Endothelial cell of umbilical vein (primary cell): ENCODE measurements at places on chromosomes 3 and 15.
A peak's percentile ranks its signal among the peaks of the same experiment; 100 is the strongest.

- no peak for DNase-seq
Measured at GRCh38 chr15:56366211-56366610, 985 bp downstream of the TEX9 start.

- no peak for DNase-seq
Measured at GRCh38 chr3:8599146-8599545, 45.5 kb downstream of the SSUH2 start.

DNA sequence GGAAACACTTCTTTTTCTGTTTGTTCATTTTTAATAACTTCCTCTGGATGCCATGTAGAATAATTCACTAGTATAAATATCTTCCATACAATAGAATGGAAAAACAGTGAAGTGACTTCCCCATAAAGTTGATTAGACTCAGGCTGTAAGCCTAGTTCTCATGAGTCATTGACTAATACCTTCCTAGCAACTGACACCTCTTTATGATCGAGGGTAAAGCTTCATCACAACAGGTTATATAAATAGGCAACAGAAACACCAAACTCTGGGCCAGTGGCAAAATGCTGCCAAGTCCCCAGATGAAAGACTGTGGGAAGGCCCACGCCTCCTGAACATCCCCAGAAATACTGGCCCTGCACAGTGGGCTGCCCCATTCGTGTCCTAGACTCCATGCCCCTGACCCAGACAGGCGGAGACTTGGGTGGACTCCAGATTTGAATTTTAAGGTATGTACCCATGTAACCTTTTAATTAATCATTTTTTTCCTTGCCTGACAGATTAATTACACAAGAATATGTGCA, 71.3 kb upstream of the TBC1D23 start:
- DNase-seq, result peak; percentile 67

DNA sequence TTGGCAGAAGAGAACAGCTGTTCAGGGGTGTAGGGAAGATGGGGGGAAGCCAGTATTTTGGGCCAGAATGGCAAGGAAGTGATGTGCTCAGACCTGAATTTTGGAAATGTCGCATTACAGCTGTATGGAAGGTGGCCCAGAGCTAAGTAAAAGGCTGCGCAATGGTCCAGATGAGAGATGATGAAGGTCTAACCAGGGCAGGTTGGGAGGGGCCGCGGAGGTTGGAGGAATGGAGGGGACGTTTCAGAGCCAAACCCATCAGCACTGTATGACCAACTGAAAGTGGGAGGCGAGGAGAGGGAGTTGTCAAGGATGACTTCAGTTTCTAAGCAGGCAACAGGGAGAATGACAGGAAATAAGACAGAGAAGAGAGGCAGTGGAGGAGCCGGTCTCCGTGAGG, 60.8 kb downstream of the ADCY5 start:
- no peak for DNase-seq

DNA sequence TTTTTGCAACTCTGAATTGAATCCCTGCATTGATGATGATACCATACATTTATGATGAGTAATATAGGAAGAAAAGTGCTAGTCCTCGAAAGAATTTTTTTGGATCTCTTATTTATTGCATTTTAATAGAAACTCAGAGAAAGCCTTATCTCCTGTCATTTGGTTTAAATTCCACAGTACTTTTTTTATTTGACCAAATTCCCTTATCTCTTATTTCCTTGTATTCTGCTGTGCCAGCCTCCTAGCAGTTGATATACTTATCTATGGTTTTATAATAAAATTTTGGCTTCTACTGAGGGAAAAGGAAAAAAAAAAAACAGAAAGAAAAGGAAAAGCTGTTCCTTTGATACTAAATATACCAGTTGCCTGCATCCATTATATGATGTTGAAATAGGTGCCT, 535.1 kb upstream of the NR2F2 start:
- DNase-seq, result no peak

DNA sequence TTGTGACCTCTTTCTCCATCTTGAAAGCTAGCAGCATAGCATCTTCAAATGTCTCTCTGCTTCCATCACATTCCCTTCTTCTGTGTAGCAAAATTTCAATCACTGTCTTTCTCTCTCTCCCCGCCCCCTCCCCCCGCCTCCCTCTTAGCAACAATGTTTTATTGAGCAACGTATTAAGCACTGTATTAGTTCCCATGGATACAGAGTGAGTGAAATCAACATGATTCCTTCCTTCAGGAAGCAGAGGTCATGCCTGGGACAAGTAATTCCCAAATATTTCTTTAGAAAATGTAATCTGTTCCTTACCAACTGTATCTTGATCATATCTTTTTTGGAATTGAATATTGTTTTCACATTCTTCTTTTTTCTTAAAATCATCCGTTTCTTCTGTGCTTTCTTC, 373.7 kb upstream of the NECTIN3 start:
- DNase-seq, result peak; percentile 64

GRCh38 chr3:159964166-159964973, 24.3 kb upstream of the IL12A start:
- DNase-seq, result peak; percentile 52

DNA sequence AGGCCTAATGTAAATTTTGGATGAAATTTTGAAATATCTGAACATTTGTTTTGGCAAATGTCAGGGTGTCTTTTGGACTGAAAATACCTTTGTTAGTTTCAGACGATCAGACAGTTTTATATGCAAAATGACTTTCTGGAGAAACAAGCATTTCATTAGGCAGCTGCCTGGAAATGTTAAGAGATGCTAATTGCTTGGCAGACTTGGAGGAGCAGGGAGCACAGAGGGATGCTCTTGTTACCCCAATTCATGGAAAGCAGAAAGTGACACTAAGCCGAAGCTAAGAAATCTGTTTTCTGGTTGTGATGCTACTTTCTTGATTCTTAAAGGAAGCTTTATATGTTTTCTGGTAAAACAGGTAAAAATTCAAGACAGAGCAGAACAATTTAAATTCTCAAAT, 204.3 kb upstream of the GBE1 start:
- DNase-seq, result no peak

- DNase-seq, result no peak
Measured at GRCh38 chr3:196003611-196004010, 78.3 kb downstream of the TFRC start.

DNA sequence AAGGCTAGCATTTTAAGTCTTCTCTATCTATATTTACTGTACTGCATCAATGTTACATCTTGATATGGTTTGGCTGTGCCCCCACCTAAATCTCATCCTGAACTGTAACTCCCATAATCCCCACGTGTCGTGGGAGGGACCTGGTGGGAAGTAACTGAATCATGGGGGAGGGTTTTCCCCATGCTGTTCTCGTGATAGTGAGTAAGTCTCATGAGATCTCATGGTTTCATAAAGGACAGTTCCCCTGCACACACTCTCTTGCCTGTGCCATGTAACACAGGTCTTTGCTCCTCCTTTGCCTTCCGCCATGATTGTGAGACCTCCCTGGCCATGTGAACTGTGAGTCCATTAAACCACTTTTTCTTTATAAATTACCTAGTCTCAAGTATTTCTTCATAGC, 161.5 kb downstream of the TBC1D5 start:
- no peak for DNase-seq

DNA sequence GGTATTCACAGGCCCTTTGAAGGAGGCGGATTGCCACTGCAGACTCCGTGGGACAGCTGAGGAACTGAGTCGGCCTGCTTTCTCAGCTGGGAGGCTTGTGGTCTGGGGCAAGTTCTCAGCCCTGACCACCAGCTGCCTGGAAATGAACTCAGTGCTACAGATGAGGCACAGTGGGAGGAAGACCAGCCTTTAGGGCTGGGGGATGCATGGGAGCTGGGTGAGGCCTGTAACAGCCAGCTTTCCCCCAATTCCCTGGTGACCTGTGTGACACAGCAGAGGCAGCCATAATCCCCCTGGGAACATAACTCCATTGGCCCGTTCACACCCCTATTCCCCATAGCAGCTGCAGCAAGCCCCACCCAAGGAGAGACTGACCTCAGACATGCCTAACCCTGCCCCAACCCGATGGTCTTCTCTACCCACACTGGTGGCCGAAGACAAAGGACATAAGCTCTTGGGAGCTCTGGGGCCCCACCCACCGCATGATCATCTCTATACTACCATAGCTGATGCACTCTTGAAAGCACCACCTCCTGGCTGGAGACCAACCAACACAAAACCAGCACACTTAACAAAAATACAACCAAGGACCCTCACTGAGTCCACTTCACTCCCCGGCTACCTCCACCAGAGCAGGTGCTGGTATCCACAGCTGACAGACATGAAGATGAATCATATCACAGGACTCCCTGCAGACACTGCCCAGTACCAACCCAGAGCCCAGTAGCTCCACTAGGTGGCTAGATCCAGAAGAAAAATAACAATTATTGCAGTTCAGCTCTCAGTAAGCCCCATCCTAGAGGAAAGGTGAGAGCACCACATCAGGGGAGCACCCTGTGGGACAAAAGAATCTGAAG, 24.9 kb downstream of the ZMAT3 start:
- no peak for DNase-seq

GRCh38 chr15:64351265-64351664, 4.7 kb downstream of the CSNK1G1 start:
- peak; percentile 42 for DNase-seq

- DNase-seq, result no peak
Measured at GRCh38 chr3:107408513-107408912, 31.3 kb downstream of the CCDC54 start.

DNA sequence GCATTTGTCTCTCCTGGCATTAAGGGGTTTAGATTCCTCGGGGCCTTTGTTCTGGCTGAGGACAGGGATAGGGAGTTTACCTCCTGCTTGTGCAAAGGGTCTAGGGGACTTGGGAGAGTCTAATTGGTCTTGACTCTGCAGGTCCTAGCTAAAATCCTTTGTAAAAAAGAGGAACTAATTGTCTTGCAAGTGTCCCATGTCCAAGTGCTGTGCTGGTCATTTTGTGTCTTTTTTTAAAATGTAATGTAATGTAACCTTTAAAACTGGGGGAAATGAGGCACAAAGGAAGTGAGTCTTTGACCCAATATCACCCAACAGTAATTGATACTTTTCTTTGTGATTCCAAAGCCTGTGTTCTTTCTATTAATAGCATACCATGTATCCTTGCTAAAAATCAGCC, 14.9 kb upstream of the C3orf80 start:
- no peak for DNase-seq

DNA sequence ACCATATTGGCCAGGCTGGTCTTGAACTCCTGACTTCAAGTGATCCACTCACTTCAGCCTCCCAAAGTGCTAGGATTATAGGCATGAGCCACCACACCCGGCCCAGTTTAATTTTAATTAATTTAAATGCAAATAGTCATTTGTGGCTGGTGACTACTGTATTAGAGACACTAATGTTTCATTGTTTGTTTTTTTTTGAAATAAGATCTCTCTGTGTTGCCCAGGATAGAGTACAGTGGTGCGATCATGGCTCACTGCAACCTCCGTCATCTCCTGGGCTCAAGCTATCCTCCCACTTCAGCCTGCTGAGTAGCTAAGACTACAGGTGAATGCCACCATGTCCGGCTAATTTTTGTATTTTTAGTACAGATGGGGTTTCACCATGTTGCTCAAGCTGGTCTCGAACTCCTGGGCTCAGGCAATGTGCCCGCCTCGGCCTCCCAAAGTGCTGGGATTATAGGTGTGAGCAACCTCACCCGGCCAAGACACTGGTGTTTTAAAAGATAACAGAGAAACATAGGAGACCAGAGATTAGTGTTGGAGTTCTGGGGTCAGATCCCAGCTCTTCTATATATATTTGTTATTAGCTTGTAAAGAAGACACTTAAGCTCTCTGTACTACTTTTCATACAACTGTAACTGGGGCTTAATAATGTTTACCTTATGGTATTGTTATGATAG, 34.5 kb upstream of the RAB11A start:
- DNase-seq, result no peak

GRCh38 chr15:70528270-70528706, 235.1 kb downstream of the UACA start:
- DNase-seq, result peak; percentile 70

DNA sequence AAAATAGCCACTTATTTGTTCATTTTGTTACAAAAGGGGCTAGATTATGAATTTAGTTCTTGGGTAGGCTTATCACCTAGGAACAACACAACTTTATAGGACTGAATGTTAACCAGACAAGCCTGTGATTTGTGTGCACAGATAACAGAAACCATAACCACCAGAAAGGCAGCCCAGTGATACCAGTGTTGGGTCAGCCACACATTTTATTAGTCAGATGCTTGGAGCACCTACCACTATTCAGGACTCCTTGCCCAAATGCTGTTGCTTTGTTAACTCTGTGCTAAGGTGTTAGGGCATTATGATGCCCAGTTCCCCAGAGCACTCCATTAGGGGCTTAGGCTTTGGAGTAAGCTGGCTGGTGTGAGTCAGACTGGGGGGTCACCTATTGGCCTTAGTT, 22.5 kb downstream of the PLCL2 start:
- peak; percentile 34 for DNase-seq

DNA sequence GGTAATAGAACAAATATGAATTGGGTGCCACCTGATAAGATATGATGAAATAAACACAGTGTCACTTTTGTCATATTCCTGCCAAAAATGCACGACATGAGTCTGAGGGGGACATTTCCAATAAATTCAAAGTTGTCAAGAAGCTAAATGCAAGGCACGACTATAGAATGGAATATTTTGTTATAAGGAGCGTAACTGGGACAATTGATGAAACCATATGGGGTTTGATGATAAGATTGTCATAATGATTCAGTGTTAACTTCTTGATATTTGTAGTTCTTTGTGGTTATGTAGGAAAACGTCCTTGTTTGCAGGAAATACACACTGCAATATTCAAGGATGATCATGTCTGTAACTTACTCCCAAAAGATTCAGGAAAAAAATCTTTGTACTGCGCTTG, 163.3 kb downstream of the MEX3B start:
- no peak for DNase-seq

- DNase-seq, result no peak
Measured at GRCh38 chr15:68994981-68995761, 19.3 kb upstream of the NOX5 start.

DNA sequence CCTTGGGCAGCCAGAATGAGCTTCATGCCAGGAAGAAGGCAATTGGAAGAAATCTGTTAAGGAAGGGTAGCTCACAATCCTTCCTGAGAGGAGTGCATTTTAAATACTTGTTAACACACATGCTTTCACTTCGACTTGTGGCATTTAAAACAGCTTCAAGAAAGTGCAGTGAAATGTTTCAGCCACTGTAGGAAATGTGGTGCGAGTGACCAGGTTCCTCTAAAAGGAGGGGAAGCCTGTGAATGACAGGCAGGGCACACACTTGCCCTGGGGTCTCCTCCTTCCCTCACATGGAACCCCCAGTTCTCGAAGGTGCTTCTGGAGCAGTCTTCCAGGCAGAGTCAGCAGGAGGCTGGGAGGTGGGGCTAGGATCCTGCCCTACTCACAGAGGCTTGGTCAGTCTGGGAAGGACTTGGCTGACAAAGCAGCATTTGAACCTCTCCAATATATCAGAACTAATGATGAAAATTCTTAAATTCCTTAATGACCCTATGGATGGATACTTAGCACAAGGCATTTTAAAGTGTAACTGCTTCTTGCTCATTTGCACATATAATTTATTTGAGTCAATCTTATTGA, 358.6 kb downstream of the CHST2 start:
- no peak for DNase-seq

- DNase-seq, result no peak
Measured at GRCh38 chr15:71597126-71597525, 213.2 kb upstream of the NR2E3 start.
